Effector memory CD8-positive, alpha-beta T cell (primary cell): ENCODE measurements at places on chromosomes 1 and 21.
A peak's percentile ranks its signal among the peaks of the same experiment; 100 is the strongest.

- peak; percentile 66 for DNase-seq
These were observed 26.9 kb upstream of the EPB41 start for GRCh38 chr1:28887419-28887834.

DNA sequence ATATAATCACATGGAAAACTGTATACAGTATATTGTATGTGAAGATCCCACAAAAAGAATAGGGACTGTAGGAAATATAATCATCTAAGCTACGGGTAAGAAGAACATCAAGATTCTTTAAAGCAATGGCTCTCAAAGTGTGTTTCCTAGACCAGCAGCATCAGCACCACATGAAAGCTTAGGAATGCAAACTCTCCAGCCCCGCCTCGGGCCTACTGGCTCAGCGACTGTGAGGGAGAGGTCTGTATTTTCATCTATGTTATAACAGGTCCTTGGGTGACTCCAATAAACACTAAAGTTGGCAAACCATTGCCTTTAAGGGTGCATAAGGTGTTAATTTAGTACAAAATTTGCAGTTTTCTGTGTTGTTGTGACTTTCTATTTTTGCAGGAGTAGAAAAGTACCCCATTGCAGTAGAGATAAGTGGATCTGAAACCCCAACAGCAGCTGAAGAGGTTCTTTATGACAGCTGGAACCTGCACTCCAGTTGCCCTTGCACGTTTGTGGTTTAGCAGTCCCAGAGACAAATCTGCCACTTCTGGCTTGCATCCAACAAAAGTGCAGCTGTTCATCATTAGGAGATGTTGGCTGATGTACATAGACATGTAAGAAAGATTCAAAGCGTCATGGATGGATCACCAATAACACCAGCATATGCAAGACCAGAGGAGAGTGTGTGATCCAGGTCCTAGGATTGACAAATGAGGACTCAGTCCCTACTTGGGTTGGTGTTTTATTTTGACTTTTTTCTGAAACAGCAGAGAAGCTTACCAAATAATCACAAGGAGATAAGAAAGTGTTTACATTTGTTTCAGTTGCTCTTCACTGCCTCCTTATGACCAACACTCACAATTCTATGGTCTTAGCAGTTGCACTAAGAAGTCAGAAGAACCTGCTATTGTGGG lies 15.9 kb upstream of the IFNAR1 start:
- DNase-seq: no peak

DNA sequence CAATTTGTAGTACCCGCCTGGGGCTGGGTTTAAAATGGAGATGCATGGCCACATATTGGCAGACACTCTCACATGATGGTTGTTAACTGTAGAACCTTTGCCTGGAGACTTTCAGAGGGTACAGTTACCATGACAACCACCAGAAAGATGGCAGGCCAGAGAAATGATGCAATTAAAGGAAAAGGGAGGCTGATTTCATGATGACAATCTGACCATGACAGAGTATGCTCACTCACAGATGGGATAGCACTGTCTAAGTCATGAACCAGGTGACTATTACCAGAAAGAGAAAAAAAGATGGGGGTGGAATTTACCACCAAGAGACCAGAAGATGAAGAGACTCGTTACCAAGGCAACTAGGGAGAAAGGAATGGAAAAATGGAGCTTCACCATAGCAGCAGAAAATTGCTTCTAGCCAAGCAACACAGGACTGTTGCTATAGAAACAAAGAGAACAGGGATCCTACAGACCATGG lies 3.5 kb upstream of the TRIT1 start:
- no peak for DNase-seq

DNA sequence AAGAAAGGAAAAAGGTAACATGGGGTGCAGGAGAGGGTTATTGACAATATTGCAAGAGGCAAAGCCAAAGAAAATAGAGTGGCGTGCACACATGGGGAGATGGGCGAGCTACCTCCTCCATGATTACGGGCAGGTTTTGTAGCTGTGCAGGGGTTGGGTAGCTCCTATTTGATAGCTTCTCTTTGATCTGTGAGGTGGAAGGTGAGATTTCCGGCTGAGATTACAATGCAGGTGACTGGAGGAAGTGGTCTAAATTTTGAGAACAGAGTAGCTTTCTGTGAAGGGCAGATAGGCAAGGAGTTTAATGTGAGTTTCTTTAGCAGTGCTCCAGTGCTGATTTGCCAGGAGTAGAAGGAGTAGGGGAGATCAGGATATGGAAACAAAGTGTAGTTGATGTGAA lies 263.4 kb downstream of the PLA2G4A start:
- DNase-seq: no peak

GRCh38 chr1:239999170-239999569 lies 92.5 kb upstream of the FMN2 start:
- no peak for DNase-seq

GRCh38 chr1:9129266-9130041 lies 552 bp upstream of the GPR157 start:
- DNase-seq: peak; percentile 79

DNA sequence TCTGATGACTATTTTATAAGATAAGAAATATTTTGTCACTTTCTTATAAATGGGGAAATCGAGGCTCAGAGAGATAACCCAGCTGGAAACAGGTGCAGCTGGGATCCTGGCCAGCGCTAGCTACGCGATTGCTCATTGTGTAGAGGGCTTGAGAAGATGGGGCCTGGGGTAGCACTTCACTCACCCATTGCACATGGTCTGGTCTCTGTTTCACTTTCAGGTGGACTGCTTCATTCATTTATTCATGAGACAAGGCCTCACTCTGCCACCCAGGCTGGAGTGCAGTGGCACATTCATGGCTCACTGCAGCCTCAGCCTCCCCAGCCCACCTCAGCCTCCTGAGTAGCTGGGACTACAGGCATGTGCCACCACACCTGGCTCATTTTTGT lies 23.8 kb downstream of the UBE4B start:
- DNase-seq: no peak

- DNase-seq: no peak
These were observed 2.3 kb downstream of the RHOU start for GRCh38 chr1:228737601-228738041.

- DNase-seq: no peak
These were observed 2.0 kb upstream of the SYT6 start for GRCh38 chr1:114155706-114156105.

DNA sequence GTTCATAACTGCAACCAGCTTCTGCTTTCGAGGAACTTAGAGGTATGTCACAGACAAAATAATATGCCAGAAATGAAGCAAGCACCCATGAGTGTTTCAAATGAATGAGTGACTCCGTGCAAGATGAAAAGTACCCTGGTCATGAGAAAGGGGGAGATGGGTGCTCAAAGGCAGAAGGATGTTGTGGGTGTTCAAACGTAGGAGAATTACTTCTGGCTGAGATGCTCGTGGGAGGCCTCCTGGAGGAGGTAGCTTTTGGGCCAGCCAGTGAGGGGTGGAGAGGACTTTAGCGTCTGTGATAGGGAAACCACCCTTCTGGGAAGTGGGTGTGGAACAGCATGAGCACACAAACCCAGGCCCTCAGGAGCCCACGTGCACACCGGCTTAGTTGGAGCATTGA lies 113.8 kb downstream of the SYF2 start:
- DNase-seq: no peak

- DNase-seq: no peak
These were observed 120.0 kb downstream of the SETD4 start for GRCh38 chr21:35940074-35940927.

DNA sequence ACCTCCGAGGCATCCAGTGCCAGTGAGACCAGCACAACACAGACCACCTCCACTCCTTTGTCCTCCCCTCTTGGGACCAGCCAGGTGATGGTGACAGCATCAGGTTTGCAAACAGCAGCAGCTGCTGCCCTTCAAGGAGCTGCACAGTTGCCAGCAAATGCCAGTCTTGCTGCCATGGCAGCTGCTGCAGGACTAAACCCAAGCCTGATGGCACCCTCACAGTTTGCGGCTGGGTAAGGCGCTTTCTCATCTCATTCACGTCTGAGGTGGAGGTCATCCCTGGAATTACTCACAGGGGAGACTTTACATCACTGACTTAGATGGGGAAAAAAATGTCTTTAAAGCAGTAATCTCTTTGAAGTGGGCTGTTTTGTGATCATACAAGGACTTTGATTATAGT lies 106.3 kb downstream of the CD247 start:
- no peak for DNase-seq

GRCh38 chr1:41293779-41294178 lies 51.7 kb upstream of the SCMH1 start:
- DNase-seq: no peak

- DNase-seq: no peak
These were observed 413.4 kb upstream of the BEND5 start for GRCh38 chr1:49190138-49190537.

GRCh38 chr1:245126530-245126929 lies 28.3 kb upstream of the KIF26B start:
- DNase-seq: no peak

DNA sequence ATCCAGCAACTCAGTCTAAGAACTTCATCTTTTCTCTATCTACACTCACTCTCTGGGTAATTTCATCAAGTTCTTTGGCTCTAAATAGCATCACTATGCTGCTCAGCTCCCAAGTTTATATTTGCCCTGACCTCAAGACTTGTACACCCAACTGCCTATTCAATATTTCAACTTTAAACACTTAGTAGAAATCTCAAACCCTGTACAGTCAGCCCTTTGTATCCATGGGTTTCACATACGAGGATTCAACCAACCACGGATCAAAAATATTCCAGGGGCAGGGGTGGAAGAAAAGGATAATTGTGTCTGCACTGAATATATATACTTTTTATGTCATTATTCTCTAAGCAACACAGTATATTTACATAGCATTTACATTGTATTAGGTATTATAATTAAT lies 13.9 kb downstream of the ASH1L start:
- no peak for DNase-seq

GRCh38 chr21:15795533-15795932 lies 65.8 kb downstream of the USP25 start:
- no peak for DNase-seq

DNA sequence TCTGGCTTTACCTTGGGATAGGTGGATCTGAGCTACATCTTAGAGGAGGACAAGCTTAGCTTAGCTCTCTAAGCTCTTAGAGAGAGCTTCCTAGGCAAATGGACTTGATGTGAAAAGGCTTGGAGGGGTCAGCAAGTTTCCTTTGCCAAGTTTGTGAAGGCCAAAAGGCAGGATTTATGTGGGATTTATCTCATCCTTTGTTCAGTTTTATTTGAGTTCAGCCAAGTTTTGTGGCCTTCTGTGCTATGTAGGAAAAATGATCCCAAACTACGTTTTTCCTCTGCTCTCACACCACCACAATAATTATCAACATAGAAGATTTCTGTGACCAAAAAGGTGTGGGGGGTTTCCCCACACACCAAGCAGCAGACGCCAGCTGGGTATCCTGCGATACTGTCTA lies 26.0 kb upstream of the RNF11 start:
- no peak for DNase-seq

- DNase-seq: no peak
These were observed 42.2 kb downstream of the KCNK1 start for GRCh38 chr1:233656032-233656635.

- DNase-seq: no peak
These were observed 11.1 kb downstream of the MRTO4 start for GRCh38 chr1:19262744-19263143.

DNA sequence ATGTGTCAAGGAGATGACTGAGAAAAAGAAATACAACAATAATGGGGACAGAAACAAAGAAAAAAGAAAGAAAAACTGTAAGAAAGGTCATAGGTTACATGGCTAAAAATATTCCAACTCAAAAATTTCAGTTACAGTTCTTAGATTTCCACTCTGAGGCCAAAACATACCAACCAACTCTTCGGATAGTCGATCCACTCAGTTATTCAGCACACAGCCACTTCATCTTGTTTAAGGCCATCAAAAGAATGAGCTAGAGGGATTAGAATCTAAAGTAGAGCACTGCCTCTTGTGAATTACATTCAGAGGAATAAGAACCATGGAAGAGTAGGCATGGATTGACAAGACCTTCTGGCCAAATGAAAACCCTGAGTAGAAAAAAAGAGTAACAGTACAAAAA lies 277.0 kb downstream of the MRPL39 start:
- DNase-seq: no peak

DNA sequence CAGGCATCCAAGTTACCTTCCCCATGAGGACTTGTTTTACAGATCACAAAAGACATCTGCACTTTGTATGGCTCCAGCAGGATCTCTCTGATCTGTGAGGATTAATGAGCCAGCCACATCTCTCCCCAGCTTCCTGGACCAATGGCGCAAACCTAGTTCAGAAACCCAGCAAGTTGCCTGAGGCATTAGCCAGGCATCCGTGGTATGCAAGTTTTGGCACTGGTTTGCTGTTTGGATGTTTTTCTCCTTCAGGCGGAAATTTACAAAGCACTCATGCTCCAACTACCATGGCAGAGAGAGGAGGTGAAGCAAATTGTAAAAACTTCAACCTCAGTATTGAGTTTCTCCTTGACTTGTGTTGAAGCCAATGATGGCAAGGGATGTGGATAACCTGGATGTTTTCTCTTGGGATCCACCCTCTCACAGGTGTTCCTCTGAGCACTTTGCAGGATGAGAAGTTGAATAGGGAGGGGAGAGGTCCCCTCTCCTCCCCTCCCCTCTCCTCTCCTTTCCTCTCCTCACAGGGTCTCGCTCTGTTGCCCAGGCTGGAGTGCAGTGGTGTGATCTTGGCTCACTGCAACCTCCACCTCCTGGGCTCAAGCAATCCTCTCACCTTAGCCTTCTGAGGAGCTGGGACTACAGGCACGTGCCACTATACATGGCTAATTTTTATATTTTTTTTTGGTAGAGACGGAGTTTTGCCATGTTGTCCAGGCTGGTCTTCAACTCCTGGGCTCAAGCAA lies 25.6 kb upstream of the ENO1 start:
- no peak for DNase-seq

- no peak for DNase-seq
These were observed 27.1 kb upstream of the CD34 start for GRCh38 chr1:207938016-207938415.

DNA sequence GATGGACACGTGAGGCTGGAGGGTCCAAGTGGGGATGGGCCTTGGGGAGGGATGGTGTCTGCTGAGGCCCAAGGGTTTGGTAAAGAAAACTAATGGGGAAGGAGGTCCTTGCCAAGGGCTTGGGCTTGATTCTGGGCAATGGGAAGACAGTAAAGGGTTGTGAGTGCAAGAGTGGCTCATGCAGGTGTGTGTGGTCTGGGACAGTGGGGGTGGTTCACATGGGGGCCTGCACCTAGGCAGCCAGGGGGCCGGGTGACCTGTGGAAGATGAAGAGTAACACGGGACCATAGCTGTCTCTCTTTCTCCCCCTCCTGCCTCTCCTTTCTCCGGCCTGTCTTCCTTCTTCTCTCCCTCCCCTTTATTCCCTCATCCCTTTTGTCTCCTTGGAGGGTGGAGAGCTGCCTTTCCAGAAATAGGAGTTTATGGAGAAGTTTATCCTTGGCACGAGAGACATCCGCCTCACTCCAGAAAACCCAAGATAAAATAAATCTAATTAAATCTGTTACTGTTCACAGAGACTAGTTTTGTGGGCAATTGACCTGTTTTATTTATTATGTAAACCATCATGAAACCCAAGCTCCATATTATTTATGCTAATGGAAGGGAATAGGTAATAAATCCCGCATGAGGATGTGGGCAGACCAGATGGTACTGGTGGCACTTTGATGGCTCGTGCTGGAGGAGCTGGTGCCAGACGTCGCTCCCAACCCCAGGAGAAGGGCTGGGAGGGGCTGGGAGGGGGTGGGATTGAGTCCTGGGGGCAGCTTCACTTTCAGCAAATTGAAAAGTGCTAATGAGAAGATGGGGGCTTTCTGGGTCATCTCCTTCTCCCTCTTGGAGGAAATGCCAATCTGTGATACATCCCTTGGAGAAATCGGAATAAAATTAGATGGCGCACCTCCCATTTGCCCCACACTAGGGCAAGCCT lies 272.9 kb upstream of the CSF3R start:
- no peak for DNase-seq
